Caudate nucleus (tissue), 63 donors: ENCODE measurements at places on chromosomes 11 and 22.

DNA sequence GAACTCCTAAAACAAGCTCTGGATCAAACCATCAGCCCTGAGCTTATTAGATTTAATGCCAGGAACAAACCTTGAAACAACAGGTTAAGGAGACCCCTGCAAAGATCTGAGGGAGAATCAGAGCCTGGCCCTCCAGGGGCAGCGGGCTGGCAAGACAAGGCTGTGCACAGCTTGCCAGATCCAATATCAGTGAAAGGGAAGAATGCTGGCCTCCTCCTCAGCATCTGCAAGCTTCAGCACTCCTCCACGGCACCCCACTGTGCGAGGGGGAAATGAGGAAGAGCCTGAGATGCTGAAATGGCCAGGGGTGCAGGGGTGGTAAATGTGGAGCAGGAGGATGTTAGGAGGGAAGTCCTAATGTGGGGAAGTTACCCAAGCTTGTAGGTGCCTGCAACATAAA, 167.0 kb downstream of the TENM4 start:
- no peak for DNase-seq

- peak; percentile 87 for DNase-seq
Observed at GRCh38 chr11:118607401-118608359, at the start of gene PHLDB1. Gene PHLDB1, plus strand, starts transcription at chr11:118607615. Its CDS starts 6,222 bp downstream, at chr11:118613837.

GRCh38 chr11:13761250-13761649, 92.8 kb downstream of the FAR1 start:
- no peak for DNase-seq

GRCh38 chr22:23684561-23685031, 6.2 kb upstream of the RGL4 start:
- DNase-seq, result no peak

GRCh38 chr11:13152264-13152663, 125.3 kb upstream of the BMAL1 start:
- no peak for DNase-seq

- DNase-seq, result no peak
Observed at GRCh38 chr22:36486619-36487384, 5.4 kb upstream of the TXN2 start.

DNA sequence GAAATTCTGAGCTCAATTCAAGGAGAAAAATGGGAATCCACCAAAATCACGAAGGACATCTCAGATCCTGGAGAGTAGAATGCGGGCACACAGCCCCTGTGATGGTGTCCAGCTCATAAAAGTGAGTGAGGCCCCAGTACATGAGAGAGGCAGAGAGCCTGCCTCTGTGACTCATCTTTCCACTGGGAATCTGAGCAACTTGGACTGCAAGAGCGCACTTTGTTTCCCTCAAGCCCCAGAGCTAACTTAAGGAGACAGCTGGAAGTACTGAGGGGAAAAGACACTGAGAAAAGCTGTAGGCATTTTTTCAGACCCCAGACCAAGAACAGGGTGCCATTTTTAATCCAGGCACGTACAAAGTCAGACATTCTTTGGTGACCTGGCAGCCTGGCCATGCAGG, 273.7 kb downstream of the C11orf87 start:
- no peak for DNase-seq
